Left hindlimb (tissue), 1 donor: ENCODE measurements at places on chromosomes 7 and 10.

GRCh38 chr10:27530477-27530876 is 26.4 kb downstream of the RAB18 start:
- no peak for DNase-seq

DNA sequence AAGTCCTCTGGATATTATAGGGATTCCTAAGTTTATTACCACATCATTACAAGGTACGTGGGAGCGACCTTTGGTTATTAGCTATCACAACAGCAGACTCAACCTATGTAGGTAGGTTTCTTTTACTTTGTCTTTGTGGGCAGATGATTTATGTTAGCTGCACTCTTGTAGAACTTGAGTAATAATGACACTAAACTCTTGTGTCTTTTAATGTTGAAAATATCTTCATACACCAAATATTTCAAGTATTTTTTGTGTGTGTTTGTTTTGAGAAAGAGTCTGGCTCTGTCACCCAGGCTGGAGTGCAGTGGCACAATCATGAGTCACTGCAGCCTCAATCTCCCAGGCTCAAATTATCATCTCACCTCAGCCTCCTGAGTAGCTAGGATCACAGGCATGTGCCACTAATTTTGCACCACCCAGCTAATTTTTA is 19.2 kb upstream of the SUPV3L1 start:
- no peak for DNase-seq

DNA sequence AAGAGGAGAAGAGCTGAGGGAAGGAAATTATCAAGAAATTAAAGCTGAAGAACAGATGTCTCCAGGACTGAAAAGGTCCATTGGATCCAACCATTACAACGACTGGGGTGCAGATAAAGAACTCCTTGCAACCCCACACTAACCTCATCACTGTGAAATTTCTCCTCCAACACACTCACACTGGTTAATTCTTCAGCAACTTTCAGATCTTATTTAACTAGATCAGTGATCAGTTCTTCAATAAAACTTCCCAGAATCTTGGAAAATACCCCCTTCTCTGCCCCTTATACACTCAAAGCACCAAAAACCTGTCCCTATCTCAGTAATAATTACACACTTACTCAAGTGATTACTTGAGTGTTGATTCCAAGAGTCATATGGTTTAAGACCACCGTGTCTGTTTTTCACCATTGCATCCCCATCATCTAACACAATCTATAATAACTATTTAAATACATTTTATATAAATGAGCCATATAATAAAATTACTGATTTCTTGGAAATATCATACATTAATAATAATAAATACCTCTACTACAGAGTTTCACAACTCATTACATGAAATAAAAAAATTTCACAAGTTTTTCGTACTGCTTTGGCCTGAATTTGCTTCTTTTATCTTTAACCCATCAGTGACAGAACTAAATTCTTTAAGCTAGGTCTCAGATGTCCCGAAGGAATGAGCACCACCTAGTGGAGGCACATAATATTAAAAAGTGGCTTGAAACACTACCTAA is 123.7 kb downstream of the MPP7 start:
- DNase-seq = no peak

GRCh38 chr7:93461350-93461749 is 113.2 kb downstream of the CALCR start:
- no peak for DNase-seq

DNA sequence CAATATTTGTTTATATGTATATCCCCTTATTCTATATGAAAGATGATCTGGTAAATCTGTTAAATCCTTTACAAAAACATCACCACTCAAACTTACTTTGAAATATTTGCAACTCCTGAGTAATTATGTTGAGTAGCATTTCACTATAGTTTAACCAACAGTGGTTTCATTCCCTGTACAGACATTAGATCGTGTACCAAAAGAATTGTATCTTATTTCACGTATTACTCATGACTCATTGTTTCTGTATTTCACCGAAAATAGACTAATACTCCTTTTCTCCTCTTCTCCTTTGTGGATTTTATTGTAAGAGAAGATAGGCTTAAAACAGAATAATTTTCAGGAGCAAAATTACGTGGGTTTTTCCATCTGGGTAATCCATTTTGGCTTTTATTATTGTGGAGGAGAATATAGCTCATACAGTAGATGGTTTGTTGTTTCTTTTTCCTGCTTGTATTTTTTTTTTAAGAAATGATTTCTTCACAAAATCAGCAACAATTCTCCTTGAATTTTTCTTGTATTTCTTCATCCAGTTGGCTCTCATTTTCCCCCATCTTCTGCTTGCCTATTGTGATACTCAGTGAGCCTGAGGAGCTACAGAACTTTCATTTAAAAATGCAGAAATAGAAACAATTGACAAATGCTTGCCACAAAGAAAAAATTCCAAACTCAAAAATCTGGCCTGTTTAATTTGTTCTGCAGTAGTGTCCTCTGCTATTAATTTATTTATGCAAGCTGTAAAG is 90.6 kb upstream of the OIT3 start:
- DNase-seq = no peak

DNA sequence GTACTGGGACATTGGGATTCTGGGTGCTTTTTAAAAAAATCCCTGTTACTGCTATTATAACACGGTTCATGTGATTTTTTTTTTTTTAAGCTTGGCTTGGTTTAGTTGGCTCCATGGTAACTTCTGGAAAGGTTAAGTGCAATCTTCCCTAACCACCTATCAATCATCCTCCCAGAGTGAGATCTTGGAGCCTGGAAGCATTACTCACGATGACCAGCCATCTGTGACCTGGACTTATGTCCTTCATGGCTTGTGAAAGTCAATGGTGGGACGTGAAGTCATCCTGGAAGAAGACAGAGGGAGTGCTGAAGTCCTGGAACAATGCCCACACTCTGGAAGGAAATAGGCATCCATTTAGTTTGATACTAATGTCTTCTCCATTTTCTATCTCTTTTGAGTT is 135.5 kb upstream of the FRMD4A start:
- DNase-seq = peak; percentile 46

GRCh38 chr10:28926932-28927331 is 249.6 kb downstream of the BAMBI start:
- no peak for DNase-seq

GRCh38 chr10:72308320-72308987 is 34.7 kb downstream of the DDIT4 start:
- DNase-seq = peak; percentile 52

DNA sequence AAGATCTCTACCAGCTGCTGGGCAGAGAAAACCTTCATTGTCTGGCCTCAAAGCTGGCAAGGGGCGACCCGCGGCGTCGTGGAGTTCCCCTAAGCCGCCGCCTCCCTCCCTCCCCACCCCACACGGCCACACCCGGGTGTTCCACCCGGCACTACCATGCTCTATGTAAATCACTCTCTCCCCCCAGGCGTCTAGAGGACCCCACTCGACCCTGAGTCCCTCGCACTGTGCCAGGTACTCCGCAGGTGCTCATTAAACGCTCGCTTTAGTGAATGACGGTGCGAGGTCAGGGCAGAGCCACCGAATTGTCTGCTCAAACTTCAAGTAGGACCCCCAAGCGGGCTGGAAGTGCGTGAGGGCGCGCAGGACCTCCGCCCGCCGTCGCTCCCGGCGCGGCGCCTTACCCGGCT is 628 bp downstream of the PARP12 start:
- peak; percentile 39 for DNase-seq

DNA sequence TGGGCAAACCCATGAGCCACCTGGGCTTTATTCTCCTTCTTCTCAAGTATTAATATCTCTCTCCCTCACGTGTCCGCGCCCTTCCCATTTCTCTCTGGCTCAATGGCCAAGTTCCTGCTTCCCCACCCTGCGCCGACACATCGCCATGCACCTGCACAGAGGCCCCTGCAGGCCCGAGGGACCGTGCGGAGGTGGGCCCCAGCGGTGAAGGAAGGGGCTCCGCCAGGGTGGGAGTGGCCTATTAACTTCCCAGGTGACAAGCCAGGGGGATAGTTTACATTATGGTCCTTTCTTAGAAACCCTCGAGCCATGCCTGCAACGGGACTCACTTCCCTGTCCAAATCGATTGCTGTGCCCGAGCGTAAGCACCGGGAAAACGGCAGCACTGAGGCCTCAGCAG is 110.0 kb upstream of the ADARB2 start:
- DNase-seq = no peak

- DNase-seq = no peak
Observed at GRCh38 chr10:129704786-129705525, 237.9 kb downstream of the MGMT start.

DNA sequence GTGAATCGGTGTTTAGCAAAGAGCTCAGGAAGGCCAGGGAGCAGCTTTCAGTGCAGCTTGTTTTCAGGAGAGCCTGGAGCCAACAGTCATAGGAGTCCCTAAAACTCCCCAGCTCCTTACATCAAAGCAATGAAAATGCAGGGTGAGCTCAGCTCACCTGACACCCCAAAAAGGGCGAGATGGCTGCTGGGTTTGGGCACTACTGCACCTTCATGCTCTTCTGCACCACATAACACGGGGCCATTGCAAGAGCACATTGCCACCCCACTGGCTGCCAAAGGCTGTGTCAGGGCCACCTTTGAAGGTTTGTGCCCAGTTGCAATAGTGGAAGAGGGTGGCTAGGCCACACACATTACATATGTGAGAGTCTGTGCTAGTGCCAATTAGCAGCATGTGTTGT is 25.0 kb upstream of the FRMD4A start:
- no peak for DNase-seq

DNA sequence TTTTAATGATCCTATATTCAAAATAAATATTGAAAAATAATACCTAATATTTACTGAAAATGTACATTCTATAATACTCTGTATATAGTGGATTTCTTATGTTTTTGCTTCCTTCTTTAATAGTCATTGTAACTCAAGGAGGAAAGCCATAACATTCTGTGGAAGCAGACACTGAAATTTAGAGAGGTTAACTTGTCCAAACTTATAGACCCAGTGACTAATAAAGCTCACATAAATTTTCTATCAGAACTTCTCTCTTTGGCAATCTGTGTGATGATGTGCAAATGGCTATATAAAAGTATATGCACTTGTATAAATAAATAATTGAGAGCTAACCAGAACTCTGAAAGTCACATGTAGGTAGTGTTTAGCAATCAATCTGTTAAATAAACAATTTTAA is 26.1 kb downstream of the GNAT3 start:
- DNase-seq = no peak

- no peak for DNase-seq
Observed at GRCh38 chr10:43772171-43772570, 123.5 kb upstream of the ZNF32 start.

- peak; percentile 90 for DNase-seq
Observed at GRCh38 chr10:7541137-7542087, 125.4 kb downstream of the ITIH5 start.

- DNase-seq = no peak
Observed at GRCh38 chr7:77475181-77475580, 59.0 kb upstream of the GSAP start.

GRCh38 chr7:100247152-100247757 is 27.5 kb downstream of the PVRIG start:
- DNase-seq = peak; percentile 50

DNA sequence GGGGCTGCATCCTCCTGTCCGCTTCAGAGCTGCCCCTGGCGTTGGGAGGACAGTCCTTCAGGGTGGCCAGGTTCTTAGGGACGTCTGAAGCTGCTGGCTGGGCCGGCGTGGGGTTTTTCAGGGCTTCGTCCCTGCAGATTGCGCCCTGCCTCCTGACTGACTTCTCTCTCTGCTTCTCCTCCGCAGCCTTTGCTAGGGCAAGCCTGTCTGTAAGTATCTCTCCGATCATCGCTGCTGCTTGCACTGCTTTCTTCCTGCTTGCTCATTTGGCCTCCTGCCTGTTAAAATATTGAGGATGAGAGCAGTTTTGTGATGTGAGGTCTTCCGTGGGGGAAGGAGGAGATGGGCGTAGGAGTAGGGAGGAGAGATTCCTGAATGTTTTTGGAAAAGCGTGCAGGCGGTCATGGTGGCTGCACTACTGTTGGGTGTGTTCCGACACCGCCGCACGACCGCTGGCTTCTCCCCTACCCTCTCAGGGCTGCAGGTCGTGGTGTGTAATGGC is 25.3 kb downstream of the PFKFB3 start:
- no peak for DNase-seq

DNA sequence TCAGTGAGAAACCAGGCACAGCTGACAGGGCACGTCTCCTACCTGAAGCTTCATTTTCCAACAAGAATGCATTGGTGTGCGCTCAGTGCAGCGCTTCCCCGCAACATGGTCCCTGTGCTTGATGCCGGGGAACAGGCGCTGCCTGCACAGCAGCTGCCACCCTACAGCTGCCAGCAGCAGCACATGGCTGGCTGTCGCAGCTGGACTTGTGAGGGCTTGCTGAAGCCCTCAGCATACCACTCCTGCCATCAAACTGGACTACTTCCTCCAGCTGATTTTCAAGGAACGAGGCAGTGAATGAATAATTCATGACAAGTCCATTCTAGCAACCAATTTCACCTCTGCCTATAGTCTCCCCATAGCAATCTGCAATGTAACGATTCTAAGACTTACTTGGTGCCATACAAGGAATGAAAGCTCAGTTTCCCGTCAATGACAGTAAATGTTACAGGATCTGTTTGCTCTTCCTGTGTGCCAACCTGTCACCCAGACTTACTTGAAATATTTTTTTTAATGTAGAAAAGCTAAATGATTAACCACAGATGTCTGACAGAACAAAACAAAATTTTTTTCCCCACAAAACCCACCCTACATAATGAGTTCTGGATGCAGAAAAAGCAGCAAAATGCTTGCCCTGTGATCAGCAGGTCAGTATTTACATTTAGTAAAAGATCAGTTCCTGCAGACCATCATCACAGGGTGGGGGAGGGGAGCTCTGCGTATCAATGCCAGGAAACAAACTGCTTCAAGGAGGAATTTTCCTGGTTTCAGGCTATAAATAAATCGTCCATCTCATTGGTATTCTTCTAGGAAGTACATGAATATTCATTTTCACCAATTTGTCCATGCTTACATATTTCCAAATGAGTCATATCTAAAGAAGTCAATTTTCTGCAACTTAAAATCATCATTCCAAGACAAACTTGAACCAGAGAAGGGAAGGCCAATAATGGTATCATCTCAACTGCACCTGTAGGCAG is 140.6 kb downstream of the ALOX5 start:
- DNase-seq = peak; percentile 64

- no peak for DNase-seq
Observed at GRCh38 chr7:66748791-66749190, 8.3 kb downstream of the RABGEF1 start.

GRCh38 chr7:2281541-2281940 is 32.7 kb downstream of the SNX8 start:
- peak; percentile 71 for DNase-seq

- no peak for DNase-seq
Observed at GRCh38 chr7:124698964-124699363, 66.6 kb downstream of the GPR37 start.

- DNase-seq = peak; percentile 80
Observed at GRCh38 chr10:124917428-124918190, 24.3 kb upstream of the ZRANB1 start.

DNA sequence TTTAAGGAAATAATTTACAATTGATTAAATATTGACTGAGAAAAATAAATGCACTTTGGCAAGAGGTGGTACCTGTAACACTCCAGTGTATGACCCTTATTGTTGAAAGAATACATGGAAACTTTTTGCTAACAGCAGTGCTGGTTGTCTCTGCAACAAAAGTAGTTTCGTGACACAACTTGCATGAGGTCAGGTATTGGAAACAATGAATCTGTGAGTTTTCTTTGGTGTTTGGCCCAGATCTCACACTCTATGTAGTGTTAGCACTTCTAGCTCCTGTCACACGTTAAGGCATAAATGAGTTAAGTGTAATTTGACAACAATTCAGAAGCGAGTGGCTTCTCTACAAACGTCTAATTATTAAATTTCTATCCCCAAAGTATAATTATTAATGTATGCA is 137.7 kb upstream of the MDFIC start:
- DNase-seq = no peak

- DNase-seq = no peak
Observed at GRCh38 chr10:132061030-132061429, 4.7 kb upstream of the JAKMIP3 start.

- no peak for DNase-seq
Observed at GRCh38 chr7:44265728-44266127, 59.7 kb downstream of the CAMK2B start.
